ENCODE measurements at places on chromosomes 6 and 20. TPM values are rescaled to one million over a fixed set of nuclear protein-coding genes. Genes with fewer than 3 reads are reported as not detected.

DNA sequence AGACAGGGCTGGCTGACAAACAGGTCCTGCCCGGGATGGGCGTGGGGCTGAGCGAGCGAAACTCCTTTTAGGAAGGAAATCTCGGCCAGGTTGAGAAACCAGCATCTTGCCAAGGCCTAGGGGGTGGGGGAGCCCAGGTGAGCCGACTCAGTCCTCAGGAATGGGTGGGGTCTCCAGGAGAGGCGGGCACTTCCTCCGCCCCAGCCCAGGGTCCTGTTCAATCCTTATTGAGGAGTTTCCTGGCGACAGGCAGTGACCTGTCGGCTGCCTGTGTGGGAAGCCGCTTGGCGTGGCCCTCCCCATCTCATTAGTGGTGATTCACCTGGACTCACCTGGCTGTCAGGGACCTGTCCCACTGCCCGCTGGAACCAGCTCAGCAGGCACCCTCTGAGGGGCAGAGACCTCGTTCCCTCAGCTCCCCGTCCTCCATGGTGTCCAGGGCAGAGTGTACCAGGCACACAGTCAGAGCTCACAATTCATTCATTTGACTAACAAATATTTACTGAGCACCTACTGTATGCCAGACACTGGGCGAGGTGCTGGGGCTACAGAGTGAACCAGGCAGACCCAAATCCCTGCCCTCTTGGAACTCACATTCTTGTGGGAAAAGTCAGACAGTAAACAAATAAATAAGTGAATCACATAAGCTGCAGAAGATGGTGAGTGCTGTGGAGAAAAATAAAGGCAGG lies 51.1 kb downstream of the FGD2 start:
- no peak for ATAC-seq

BHLHE23 gene
- 0.52 TPM for total RNA-seq

WFDC12 gene
- total RNA-seq: not detected

DNA sequence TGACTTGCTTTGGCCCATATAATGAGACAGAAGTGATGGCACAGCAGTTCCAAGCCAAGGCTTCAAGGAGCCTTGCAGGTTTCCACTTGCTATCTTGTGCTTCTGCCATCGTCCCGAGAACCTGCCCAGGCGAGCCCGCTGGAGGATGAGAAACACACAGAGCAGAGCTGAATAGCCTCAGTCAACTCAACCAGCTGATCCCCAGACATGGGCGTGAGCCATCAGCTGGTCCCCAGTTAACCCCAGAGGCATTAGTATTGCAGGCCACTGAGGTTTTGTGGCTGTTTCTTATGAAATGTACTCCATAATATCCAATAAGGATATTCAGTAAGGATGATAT lies 81.7 kb upstream of the SHLD1 start:
- ATAC-seq: peak; percentile 46

- peak; percentile 81 for ATAC-seq
These were observed 47.5 kb downstream of the RALGAPA2 start for GRCh38 chr20:20664795-20665589.

GRCh38 chr6:34559651-34560365 lies 3.7 kb upstream of the SPDEF start:
- ATAC-seq: no peak

GRCh38 chr6:68326762-68327161 lies 308.3 kb upstream of the ADGRB3 start:
- no peak for ATAC-seq

PI16 gene
- 3.4 TPM for total RNA-seq

DNA sequence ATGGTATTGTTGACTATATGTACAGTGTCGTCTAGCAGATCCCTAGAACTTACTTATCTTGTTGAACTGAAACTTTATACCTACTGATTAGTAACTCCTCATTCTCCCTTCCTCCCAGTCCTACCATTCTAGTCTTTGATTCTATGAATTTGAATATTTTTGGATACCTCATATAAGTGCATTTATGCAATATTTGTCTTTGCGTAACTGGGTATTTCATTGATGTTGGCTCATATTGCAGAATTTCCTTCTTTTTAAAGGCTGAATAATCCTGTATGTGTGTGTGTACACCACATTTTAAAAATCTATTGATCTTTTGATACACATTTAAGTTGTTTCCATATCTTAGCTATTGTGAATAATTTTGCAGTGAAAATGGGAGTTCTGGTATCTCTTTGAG lies 119.9 kb downstream of the SOX4 start:
- no peak for ATAC-seq

DNA sequence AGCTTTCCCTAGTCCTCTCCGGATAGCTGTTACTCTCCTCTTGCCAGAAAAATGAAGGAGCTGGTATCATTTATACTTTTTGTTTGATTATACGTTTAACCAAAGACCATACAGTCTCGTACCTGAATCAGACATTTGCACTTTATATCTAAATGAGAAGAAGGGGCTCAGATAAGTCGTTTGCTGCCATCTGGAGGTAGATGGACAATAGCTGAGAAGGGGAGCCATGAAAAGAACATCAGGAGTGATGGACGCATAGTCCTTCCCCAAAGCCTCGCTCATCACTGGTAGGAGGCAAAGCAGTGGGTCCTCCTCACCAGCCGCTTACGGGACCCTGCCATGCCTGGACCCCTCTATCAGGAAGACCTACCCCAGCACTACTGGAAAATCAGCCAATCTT lies 45.4 kb downstream of the RPF2 start:
- no peak for ATAC-seq

- peak; percentile 37 for ATAC-seq
These were observed 118.3 kb upstream of the FBXL4 start for GRCh38 chr6:99066044-99066443.

- no peak for ATAC-seq
These were observed 337.4 kb downstream of the CBLN4 start for GRCh38 chr20:55667955-55668354.

DNA sequence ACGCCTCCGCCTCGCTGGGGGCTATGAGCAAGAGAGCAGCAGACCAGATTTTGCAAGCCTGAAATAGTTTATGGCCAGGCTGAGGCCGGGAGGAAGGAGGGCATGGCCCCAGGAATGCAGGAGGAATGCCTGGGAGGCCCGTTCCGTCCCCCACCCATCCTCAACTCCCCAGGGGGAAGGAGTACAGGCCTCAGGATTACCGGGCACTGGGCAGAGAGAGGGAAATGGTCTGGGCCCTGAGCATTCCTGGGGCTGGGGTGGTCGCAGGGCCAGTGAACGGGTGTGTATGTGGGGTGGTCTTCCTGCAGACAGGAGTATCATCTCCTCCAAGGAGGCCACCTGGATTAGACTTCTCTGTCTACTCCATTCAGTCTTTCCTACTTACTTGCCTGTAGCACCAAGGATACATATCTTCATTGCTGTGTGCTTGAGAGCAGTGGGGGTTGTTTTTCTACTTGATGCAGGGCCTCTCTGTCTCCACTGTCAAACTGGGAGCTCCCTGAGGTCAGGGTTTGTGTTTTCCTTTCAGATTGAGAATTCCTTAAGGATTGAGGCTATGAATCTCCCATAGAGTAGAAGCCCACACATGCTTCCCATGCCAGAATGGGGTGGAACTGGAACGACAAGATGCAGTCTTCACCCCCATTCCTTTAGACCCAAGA lies 81.3 kb downstream of the VEGFA start:
- no peak for ATAC-seq

TMEM151B gene
- total RNA-seq: 15.1 TPM

- no peak for ATAC-seq
These were observed 28.3 kb downstream of the L3MBTL3 start for GRCh38 chr6:130046671-130047070.

TTBK1 gene
- total RNA-seq: 9.4 TPM

- ATAC-seq: no peak
These were observed 19.2 kb downstream of the SPTLC3 start for GRCh38 chr20:13028001-13028400.

- peak; percentile 94 for ATAC-seq
These were observed 112.0 kb upstream of the PDE10A start for GRCh38 chr6:165774903-165775601.

GRCh38 chr6:66184091-66184490 lies 477.1 kb upstream of the EYS start:
- no peak for ATAC-seq

COL9A1 gene
- total RNA-seq: 0.39 TPM

GRCh38 chr6:154773610-154774089 lies 40.4 kb downstream of the SCAF8 start:
- no peak for ATAC-seq

MEI4 gene
- not detected for total RNA-seq

DNA sequence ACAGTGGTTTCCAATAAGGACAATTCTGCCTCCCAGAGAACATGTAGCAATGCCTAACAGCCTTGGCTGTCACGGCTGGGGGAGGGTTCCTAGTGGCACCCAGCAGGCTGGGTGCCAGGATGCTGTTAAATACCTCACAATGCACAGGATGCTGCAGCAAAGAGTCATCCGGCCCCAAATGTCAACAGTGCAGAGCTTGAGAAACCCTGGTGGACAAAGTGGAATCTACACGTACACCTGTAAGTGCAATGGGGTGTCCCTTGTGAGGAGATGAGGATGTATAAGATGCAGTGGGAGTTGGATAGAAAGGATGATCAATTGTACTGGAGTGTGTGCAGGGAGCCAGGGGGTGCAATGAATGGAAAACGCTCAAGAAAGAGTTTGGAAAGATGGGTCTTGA lies 142.4 kb downstream of the FNDC1 start:
- ATAC-seq: no peak

- no peak for ATAC-seq
These were observed 123.8 kb upstream of the DOK5 start for GRCh38 chr20:54351371-54352136.

- ATAC-seq: no peak
These were observed 19.9 kb downstream of the TPD52L1 start for GRCh38 chr6:125173341-125174095.

- ATAC-seq: peak; percentile 98
These were observed 86.8 kb upstream of the SNAP25 start for GRCh38 chr20:10131732-10132345.

GRCh38 chr6:37818536-37819176 lies 871 bp upstream of the ZFAND3 start:
- peak; percentile 63 for ATAC-seq

- no peak for ATAC-seq
These were observed 70.8 kb downstream of the CD164 start for GRCh38 chr6:109311471-109311870.

- no peak for ATAC-seq
These were observed 18.8 kb downstream of the HEBP2 start for GRCh38 chr6:138422861-138423260.

DNA sequence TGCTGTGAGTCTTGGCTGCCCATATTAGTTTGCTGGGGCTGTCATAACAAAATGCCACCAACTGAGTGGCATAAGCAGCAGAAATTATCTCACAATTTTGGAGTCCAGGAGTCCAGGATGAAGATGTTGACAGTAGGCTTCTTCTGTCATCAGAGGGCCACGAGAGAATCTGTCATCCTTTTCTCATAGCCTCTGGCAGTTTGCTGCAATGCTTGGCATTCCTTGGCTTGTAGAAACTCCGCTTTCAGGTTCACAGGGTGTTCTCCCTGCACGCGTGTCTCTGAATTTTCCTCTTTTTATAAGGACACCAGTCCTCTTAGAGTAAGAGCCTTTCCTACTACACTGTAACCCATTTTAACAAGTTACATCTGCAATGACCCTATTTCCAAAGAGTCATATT lies 838.4 kb downstream of the TFAP2A start:
- no peak for ATAC-seq

DNA sequence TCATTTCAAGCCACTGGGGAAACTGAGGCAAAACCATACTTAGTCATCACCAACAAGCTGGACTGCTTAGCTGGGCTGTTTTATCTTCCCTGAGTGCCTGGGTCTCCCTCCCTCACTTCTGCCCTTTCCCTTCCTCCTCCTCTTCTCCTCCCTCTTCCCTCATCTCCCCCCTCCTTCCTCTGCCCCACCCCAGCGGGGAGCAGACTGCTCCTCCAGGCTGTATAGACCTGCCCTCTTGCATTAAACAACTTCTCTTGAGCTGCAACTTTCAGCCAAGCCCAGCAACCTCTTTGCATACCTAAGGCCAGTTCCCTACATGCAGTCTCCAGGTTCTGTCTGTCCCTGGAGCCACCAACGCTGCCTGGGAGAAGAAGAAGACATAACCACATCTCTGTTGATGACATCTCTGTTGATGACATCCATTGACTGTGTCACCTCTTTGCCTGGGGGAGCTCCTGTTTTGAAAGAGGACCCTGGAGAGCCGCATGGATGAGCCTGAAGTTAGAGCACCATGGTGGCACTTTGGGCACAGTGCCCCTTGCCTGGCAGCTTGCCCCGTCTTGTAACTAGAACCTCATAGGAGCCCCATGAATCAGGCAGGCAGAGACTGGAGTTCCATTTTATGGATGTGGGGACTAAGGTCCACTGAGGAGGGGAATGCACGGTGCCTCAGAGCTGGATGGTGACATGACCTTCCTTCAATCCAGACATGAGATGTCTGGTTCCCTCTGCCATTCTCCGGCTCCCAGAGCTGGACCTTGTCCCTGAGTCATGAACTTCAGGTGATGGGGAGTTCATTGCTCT lies 7.8 kb upstream of the BPIFB6 start:
- ATAC-seq: no peak

GRCh38 chr20:62387933-62388635 lies 1.2 kb downstream of the RPS21 start:
- no peak for ATAC-seq

LAMA5 gene
- total RNA-seq: 37.6 TPM

Measured in motor neuron (in vitro differentiated cells).